ENCODE measurements at places on chromosomes 5 and 9. TPM values are rescaled to one million over a fixed set of nuclear protein-coding genes. Genes with fewer than 3 reads are reported as not detected.

The SNCAIP gene
- polyA plus RNA-seq, result 0.15 TPM

The FOXD4 gene
- not detected for polyA plus RNA-seq

The ENTPD2 gene
- polyA plus RNA-seq, result 1.3 TPM

The AIF1L gene
- polyA plus RNA-seq, result 0.08 TPM

The MEIKIN gene
- not detected for polyA plus RNA-seq

The PCDHA8 gene
- polyA plus RNA-seq, result not detected

The IL9 gene
- not detected for polyA plus RNA-seq

The SLCO4C1 gene
- polyA plus RNA-seq, result not detected

The PCDHGB2 gene
- polyA plus RNA-seq, result 0.24 TPM

The HMGXB3 gene
- polyA plus RNA-seq, result 13.9 TPM

The PIP5KL1 gene
- polyA plus RNA-seq, result 0.11 TPM

The PITX1 gene
- polyA plus RNA-seq, result 0.18 TPM

The BAAT gene
- 0.09 TPM for polyA plus RNA-seq

The ZNF454 gene
- polyA plus RNA-seq, result not detected

The CDHR2 gene
- 0.19 TPM for polyA plus RNA-seq

The PCDHGB4 gene
- polyA plus RNA-seq, result 0.04 TPM

The POLR3G gene
- 32.0 TPM for polyA plus RNA-seq

The CKMT2 gene
- polyA plus RNA-seq, result 1.2 TPM

The RASGRF2 gene
- polyA plus RNA-seq, result 0.21 TPM

The CCL19 gene
- polyA plus RNA-seq, result not detected

The ITGA1 gene
- polyA plus RNA-seq, result 0.41 TPM

The DCAF12 gene
- polyA plus RNA-seq, result 44.7 TPM

The KCNV2 gene
- not detected for polyA plus RNA-seq

The MARCOL gene
- not detected for polyA plus RNA-seq

The DOLPP1 gene
- 19.3 TPM for polyA plus RNA-seq

The TMEM171 gene
- polyA plus RNA-seq, result not detected

The ENHO gene
- not detected for polyA plus RNA-seq

The MSX2 gene
- not detected for polyA plus RNA-seq

The MAP3K1 gene
- 8.6 TPM for polyA plus RNA-seq

The CYLC2 gene
- polyA plus RNA-seq, result not detected

The C5 gene
- 0.72 TPM for polyA plus RNA-seq

The PCSK1 gene
- 0.24 TPM for polyA plus RNA-seq

The SPINK13 gene
- not detected for polyA plus RNA-seq

The MEF2C gene
- 192 TPM for polyA plus RNA-seq

The KIF4B gene
- 0.08 TPM for polyA plus RNA-seq

The TLE1 gene
- 0.05 TPM for polyA plus RNA-seq

The ZNF782 gene
- 1.2 TPM for polyA plus RNA-seq

Data from GM12878 (cell line).